Renal cortical epithelial cell (primary cell): ENCODE measurements at places on chromosomes 7 and 10.
A peak's percentile ranks its signal among the peaks of the same experiment; 100 is the strongest.

GRCh38 chr10:18607503-18608378 lies 43.6 kb downstream of the NSUN6 start:
- DNase-seq: peak; percentile 72

GRCh38 chr10:33010132-33011037 lies 52.4 kb upstream of the ITGB1 start:
- DNase-seq: peak; percentile 99

- DNase-seq: no peak
Observed at GRCh38 chr10:123790132-123790885, 101.3 kb downstream of the CPXM2 start.

- no peak for DNase-seq
Observed at GRCh38 chr10:86979977-86980448, 11.7 kb downstream of the ADIRF start.

GRCh38 chr7:25360451-25360850 lies 132.2 kb upstream of the NPVF start:
- no peak for DNase-seq

GRCh38 chr7:28410628-28411531 lies 1.4 kb upstream of the CREB5 start:
- peak; percentile 54 for DNase-seq

DNA sequence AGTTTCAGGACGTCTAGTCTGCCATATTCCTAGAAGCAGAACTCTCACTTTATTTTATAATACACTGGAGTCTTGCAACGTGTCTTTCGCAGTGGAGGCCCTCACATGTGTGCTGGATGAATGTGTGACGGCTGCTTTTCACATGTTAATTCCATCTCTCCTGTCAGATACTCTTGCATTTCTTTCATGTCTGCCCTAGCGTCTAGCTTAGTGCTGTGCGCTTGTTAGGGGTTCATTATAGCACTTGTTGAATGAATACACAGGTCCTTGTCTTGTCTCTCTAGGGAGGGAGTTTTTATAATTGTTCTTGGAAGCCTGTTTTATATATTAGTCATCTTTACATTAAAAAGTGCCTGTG lies 94.4 kb downstream of the MAP3K8 start:
- no peak for DNase-seq

DNA sequence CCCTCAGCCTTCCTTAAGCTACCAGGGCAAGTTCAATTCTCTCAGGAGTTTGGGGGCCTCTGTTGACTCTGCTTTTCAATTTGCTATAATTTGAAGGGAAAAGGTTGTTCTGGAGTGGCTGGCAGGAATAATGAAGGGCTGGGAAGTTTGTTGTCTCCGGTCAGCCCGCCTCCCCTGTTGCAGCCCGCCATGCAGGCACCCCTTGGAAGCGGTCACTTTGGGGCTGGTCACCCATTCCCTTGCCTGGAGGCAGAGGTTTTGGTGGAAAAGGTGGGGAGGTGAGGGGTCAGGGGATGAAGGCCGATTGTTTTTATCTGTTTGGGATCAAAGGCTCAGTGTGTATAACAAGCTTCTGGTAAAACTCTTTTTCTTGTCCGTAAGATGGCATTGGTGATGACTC lies 79.1 kb downstream of the GRK5 start:
- no peak for DNase-seq

- DNase-seq: no peak
Observed at GRCh38 chr7:41146429-41146828, 556.5 kb downstream of the INHBA start.
